ENCODE measurements at places on chromosomes 1 and 21. TPM values are rescaled to one million over a fixed set of nuclear protein-coding genes. Genes with fewer than 3 reads are reported as not detected.

The TLR5 gene
- not detected for total RNA-seq

The TMEM81 gene
- 1.2 TPM for total RNA-seq

The FCRL6 gene
- not detected for total RNA-seq

The LHX4 gene
- total RNA-seq: 0.12 TPM

The CELA2A gene
- not detected for total RNA-seq

The PTGFR gene
- 17.7 TPM for total RNA-seq

The TNFRSF14 gene
- total RNA-seq: 35.4 TPM

The RGS8 gene
- under 0.01 TPM for total RNA-seq

The SPRR1B gene
- total RNA-seq: not detected

The RXRG gene
- total RNA-seq: not detected

The ZNF670 gene
- total RNA-seq: 3.9 TPM

The OPTC gene
- not detected for total RNA-seq

The ADORA3 gene
- total RNA-seq: not detected

The TSPAN1 gene
- total RNA-seq: 0.22 TPM

The GJA9 gene
- 0.12 TPM for total RNA-seq

Measured in uterine smooth muscle cell (primary cell).